ENCODE measurements at places on chromosomes 1 and 21. TPM values are rescaled to one million over a fixed set of nuclear protein-coding genes. Genes with fewer than 3 reads are reported as not detected.

GRCh38 chr1:82632155-82632554 lies 831.4 kb downstream of the ADGRL2 start:
- no peak for DNase-seq

DNA sequence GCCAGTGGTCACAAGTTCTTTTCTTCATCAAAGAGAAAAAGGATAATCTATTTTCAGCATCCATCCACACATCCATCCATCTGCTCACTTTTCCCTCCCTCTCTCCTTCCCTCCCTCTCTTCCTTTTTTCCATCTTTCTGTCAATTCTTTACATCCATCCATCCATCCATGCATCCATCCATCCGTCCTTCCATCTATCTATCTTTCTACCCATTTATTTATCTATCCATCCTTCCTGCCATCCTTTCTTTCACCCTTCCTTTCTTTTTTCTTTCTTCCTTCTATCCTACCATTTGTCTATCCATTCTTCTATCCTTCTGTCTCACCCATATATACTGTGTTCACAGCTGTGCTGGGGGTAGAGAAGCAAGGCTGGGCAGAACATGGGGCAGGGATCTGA lies 212.4 kb upstream of the GALNT2 start:
- no peak for DNase-seq

- no peak for DNase-seq
These were observed 11.9 kb upstream of the PAQR6 start for GRCh38 chr1:156259805-156260204.

- DNase-seq, result no peak
These were observed 25.2 kb downstream of the VN1R5 start for GRCh38 chr1:247281001-247281574.

DNA sequence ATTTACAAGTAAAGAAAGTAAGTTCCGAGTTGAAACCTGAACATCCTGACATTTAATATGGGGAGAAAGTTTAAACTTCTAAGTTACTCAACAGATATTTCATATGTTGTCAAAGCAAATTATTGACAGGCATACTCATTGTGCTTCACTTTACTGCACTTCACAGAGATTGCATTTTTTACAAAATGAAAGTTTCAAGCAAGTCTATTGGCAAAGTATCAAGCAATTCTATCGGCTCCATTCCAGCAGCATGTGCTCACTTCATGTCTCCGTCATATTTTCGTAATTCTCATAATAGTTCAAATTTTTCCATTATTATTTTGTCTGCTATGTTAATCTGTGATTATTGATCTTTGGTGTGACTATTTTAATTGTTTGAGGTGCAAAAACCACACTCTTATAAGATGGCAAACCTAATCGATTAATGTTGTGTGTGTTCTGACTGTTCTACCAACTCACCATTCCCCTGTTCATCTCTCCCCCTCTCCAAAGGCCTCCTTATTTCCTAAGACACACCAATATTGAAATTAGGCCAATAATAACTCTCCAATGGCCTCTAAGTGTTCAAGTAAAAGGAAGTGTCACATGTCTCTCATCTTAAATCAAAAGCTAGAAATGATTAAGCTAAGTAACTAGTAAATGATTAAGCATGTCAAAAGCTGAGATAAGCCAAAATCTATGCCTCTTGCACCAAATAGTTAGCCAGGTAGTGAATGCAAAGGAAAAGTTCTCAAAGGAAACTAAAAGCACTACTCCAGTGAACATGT lies 68.2 kb upstream of the BCL9 start:
- no peak for DNase-seq

Gene HNRNPU
- 585 TPM for polyA plus RNA-seq

Data from left renal cortex interstitium (tissue), 4 donors.